Dermis lymphatic vessel endothelial cell (primary cell): ENCODE measurements at places on chromosomes 2 and 18. TPM values are rescaled to one million over a fixed set of nuclear protein-coding genes. Genes with fewer than 3 reads are reported as not detected.

Gene GRP
- total RNA-seq: not detected in 2 replicates

Gene SNORC
- total RNA-seq: 0.33 and 0.34 TPM in 2 replicates

Gene IL37
- not detected in 2 replicates for total RNA-seq

Gene SH3YL1
- 12.1 and 19.9 TPM in 2 replicates for total RNA-seq

Gene CCDC85A
- 0.69 and 1.5 TPM in 2 replicates for total RNA-seq

Gene B3GNT2
- total RNA-seq: 17.7 and 19.7 TPM in 2 replicates

Gene GAD1
- 0.52 and 0.76 TPM in 2 replicates for total RNA-seq

Gene CPLX4
- not detected in 2 replicates for total RNA-seq

Gene CCL20
- total RNA-seq: 0.95 and 2.1 TPM in 2 replicates

Gene CD8B
- total RNA-seq: not detected in 2 replicates

Gene MATN3
- total RNA-seq: 0.52 and 0.76 TPM in 2 replicates

Gene THSD7B
- total RNA-seq: not detected in 2 replicates
